Natural killer cell treated with Interleukin-12 subunit alpha and Interleukin-12 subunit beta and Interleukin-15 and Interleukin-18, amount 100 ng/mL, for 72 hours (primary cell): ENCODE measurements at places on chromosomes 2 and 18.

DNA sequence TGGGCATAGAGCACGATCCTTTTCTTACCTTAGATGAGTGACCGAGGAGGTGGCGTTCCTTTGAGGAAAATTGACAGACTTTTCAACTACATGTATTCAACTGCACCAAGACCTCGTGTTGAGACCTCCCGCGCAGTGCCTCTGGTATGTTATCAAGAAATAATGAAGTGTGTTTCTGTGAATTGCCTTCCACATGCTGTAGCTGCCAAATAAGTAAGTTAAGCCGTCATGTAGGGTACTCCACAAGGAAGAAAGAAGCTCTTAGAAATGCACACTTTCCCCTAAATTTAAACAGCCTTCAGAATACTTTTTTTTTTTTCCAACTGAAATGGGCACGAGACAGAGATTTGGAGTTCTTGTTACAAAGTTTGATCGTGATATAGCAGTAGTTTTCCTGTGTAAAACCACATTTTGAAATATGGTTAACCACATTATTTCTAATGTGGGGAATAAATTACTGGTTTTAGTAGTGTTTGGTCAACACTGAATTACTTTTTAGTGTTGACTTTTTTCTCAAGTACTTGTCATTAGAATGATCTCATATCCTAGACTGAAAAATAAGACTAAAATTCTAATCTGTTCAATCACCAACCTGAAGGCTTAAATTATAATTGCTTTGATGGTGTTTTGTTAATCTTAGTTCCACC is 30.5 kb downstream of the PDK1 start:
- no peak for DNase-seq

GRCh38 chr18:50973367-50974126 is 5.7 kb downstream of the ELAC1 start:
- DNase-seq, result no peak

- DNase-seq, result no peak
Measured at GRCh38 chr2:8053216-8053615, 628.6 kb upstream of the ID2 start.

GRCh38 chr2:233342301-233342700 is 12.0 kb upstream of the DGKD start:
- no peak for DNase-seq

- DNase-seq, result no peak
Measured at GRCh38 chr2:40242315-40242714, 209.6 kb downstream of the SLC8A1 start.

DNA sequence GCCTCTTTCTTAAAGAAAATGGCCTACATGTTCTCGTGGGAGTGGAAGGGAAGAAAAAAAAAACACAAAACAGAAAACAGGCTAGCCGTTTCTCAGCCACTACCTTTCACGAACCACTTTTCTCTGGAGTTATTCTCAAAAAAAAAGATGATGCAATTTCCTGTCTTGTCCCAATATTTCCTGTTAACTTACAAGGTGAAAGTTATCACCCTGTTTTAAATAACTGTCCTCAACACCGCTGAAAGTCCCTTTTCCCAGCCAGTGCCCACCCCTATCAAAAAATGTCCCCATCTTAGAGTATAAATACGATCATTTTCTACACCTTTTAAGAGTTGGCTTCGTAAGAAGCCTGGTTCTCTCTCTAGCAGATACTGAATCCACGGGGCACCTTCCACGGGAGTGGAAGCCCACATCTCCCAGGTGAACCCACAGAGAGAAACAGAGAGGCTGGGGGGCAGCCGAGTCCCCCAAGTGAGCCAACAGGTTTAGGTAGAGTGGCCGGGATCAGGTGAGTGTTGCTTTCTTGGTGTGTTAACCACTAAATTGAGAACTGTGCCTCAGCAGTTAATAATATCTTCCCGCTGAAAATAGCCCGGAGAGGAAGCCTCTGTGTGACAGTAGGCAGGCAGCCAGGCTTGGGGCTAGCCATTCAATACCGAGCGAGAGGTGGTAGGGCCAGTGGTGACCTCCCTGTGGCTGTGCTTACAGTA is 15.9 kb downstream of the SMAD7 start:
- no peak for DNase-seq

DNA sequence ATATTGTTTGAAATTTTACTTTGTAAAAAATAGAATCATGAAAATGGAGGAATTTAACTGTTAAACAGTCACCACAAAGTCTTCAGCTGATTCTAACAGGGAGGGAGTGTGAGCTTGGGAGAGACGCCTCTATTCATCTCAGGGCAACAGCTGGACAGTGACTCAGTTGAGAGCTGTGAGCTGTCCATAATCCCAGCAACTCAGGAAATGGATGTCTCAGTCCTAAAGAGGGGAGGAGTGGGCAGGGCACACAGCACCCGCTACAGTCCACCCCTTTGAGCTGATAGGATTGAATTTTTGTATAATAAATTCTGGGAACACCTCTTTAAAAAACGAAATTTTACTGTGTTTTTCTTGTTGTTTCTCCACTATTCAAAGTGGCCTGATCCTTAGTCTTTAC is 255.1 kb upstream of the THUMPD2 start:
- DNase-seq, result no peak

DNA sequence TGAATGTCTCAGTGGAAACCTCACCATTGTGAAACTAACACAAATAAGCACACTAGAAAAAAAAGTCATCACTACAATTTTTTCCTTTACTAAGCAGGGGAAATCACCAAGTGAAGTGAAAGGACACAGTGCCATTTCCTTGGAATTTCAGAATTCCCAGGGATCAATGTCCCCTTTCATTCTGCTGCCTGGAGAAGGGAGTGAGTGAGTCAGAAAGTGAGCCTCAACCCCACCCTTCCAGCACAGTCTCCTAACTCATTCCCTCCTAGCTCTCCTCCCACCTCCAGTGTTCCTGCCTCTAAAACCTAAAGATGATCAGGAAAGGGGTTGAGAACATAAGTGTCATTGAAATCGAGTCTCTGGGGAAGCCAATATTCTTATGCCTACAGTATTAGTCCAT is 608.5 kb downstream of the RNF144A start:
- DNase-seq, result no peak

- no peak for DNase-seq
Measured at GRCh38 chr18:6960656-6961055, 156.9 kb downstream of the LAMA1 start.

GRCh38 chr2:4551691-4552474 is 848.5 kb downstream of the DCDC2C start:
- DNase-seq, result no peak

- no peak for DNase-seq
Measured at GRCh38 chr2:232487385-232488096, at the start of gene ECEL1. Gene ECEL1 (minus strand): TSS chr2:232487834. CDS start chr2:232486653, 1,181 bp downstream.

DNA sequence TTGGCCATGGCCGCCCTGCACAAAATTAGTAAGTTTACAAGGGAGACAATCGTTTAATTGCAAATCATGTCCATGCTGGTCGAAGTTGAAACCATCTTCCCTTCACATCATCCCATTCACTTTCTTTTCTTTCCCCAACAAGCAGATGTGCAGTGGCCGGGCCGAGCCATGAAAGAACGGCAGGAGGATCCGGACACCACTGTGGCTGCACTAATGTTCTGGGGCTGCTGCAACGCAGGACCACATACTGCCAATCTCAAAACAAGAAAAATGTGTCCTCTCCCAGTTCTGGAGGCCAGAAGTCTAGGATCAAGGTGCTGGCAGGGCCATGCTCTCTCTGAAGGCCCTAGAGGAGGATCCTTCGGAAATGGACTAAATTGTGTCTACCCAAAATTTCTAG is 227.4 kb upstream of the MYT1L start:
- DNase-seq, result no peak

DNA sequence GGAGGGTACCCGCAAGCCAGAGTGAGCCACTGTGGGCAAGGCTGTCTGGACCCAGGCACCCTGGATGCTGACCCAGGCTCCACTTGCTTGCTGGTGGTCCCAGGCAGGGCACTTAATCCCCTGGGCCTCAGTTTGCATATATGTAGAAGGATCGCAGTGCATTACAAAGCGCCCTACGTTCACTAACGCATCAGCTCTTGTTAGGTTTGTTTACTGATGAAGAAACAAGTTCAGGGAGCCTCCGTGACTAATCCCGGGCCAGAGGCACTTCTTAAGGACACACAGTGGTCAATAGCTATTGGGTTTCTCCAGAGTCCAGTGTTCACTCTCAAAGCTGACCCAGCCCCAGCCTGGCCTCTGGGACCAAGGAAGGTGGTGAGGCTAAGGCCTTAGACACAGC is 70.2 kb downstream of the LBH start:
- DNase-seq, result no peak

- no peak for DNase-seq
Measured at GRCh38 chr18:43751835-43752234, 474.5 kb upstream of the SYT4 start.

GRCh38 chr18:35076135-35076924 is 35.1 kb downstream of the MAPRE2 start:
- DNase-seq, result no peak

DNA sequence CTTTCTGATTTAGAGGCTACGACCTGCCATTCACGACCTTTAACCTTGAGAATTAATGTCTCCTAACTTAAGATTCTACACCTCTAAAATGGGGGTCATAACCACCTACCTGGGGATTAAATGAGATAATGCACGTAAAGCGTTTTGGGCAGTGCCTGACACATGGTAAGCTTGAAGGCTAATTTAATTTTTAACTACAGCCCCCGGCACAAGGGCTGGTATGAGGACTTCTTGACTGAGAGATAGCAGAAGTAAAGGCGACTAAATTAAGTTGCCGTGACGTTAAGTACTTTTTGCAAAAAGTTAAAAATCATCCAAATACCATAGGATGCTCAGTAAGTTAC is 549 bp downstream of the MRPL35 start:
- no peak for DNase-seq

DNA sequence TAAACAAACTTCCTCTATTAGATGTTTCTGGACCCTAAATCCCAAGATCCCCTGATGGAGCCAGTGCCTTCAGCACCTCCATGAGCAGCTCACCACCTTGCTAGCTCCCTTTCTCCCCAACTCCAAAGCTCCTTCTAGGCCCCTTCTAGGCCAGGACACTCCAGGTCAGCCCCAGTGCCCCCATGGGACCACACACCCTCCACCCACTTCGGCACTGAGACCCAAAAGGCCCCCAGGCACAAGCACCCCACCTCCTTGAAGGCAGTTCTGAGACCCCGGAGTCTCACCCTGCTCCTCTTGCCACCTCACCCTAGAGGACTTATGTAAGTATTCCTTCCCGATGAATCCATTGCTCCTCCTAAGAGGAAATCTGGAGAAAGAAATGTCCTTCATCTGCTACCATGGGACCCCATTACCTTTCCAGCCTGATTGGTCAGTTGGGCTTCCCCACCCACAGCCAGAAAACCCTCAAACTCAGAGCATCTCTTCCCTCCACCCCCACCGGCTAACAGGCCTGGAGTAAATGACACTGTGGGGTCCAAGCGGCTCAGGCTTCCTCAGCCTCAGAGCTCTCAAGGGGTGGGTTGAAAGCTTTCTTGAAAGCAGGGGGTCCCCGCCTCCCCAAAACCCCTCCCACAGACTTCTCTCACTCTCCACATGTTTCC is 9.8 kb upstream of the ARMC9 start:
- DNase-seq, result no peak

DNA sequence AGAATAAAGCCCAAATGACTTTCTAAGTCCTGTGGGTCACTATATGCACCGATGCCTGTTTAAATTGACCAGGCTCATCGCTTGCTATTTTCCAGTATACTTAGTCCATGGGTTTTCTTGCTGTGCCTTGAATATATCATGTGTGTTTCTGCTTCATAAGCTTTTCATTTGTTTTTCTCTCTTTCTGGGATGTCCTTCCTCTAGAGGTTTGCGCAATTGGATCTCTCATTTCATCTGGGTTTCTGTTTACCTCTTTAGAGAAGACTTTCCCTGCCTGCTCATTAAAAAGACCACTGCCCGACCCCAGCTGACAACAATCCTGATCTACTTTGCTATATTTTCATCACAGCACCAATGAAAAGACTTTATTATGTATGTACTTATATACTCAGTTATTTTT is 150.9 kb upstream of the CYRIA start:
- no peak for DNase-seq

- DNase-seq, result no peak
Measured at GRCh38 chr2:20103530-20103929, 52.1 kb upstream of the LAPTM4A start.

DNA sequence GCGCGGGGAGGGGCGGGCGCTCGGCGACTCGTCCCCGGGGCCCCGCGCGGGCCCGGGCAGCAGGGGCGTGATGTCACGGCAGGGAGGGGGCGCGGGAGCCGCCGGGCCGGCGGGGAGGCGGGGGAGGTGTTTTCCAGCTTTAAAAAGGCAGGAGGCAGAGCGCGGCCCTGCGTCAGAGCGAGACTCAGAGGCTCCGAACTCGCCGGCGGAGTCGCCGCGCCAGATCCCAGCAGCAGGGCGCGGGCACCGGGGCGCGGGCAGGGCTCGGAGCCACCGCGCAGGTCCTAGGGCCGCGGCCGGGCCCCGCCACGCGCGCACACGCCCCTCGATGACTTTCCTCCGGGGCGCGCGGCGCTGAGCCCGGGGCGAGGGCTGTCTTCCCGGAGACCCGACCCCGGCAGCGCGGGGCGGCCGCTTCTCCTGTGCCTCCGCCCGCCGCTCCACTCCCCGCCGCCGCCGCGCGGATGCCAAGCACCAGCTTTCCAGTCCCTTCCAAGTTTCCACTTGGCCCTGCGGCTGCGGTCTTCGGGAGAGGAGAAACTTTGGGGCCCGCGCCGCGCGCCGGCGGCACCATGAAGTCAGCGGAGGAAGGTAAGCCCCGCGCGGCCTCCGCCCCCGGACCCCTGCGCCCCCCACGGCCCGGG is at the start of gene NFATC1:
NFATC1 (plus strand) TSS at position 170 of the 644 bp plus-strand sequence; CDS start at position 465, 295 bp downstream.
- DNase-seq, result peak; percentile 72

- no peak for DNase-seq
Measured at GRCh38 chr18:55452123-55452611, 135.8 kb downstream of the TCF4 start.

DNA sequence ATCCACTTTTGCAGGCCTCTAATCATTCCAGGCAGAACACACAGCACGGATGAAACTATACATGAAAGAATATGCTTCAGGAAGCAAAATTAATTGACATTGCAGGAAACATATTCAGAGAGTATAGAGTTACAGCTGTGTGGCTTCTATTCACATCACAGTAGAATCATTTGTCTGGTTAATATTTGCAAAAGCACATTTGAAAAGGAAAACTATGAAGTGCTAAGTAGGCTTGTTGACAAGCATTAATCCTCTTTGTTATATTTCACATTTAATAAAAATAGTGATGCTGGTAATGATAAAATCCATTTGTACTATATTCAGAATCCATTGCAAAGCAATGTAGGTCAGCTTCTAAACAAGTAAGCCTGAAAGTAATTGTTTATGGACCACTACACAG is 32.2 kb upstream of the PIK3C3 start:
- no peak for DNase-seq

GRCh38 chr2:23124214-23124750 is 260.7 kb upstream of the KLHL29 start:
- no peak for DNase-seq
